ENCODE measurements at places on chromosomes 13 and 19.

GRCh38 chr13:21668732-21669275, 2.1 kb upstream of the FGF9 start:
- no peak for DNase-seq

- no peak for DNase-seq
Measured at GRCh38 chr19:2719920-2720776, 1.0 kb downstream of the DIRAS1 start.

GRCh38 chr13:29568731-29569130, 26.8 kb downstream of the SLC7A1 start:
- no peak for DNase-seq

DNA sequence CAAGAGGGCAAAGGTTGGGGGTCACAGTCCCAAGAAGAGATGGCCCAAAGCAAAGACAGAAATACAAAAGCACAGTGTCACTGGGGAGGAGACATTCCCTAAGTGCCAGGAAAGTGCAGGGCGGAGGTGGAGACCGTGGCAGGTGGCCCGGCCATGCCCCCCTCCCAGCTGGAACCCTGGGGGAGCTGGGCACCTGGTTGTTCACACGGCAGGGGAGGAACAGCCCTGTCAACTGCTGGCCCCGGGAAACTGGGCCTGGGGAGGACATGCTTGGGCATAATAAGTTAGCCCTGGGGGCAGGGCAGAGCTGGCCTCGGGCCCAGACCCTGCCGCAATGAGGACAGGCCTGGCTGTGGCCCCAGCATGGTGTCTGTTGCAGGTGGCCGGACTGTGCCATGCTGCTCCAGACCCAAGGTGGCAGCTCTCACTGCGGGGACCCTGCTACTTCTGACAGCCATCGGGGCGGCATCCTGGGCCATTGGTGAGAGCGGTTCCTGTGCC, 7.4 kb downstream of the HPN start:
- DNase-seq = no peak

Measured in Kasumi-1 (cell line).